ENCODE measurements at places on chromosomes 11 and 22.

DNA sequence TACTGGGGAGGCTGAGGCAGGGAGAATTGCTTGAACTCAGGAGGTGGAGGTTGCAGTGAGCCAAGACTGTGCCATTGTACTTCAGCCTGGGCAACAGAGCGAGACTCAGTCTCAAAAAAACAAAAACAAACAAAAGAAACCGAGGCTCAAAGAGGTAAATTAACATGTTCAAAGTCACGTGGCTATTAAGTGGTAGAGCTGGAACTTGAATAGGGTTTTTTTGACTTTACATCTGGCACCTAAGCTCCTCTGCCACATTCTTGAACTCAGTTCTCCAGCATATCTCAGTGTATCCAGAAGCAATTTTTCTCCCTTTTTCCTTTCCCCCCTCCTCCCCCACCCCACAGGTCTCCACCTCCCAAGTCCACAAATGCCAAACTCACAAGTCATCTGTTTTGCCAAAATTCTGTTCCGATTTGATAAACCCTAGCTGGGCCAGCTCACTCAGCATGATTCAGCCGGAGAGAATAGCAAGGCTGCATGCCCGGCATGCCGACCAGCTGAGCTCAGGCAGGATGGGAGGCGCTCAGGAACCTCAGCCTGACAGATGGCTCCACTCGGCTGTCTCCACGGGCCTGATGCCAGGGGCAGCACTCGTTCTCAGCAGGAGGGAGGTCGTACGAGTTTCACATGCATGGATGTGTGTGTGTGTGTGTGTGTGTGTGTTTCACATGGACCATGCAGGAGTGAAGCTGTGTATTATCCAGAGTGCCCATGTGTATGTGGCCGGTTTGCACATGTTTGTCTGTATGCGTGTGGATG lies 63.2 kb upstream of the RRAS2 start:
- peak; percentile 99 for DNase-seq

DNA sequence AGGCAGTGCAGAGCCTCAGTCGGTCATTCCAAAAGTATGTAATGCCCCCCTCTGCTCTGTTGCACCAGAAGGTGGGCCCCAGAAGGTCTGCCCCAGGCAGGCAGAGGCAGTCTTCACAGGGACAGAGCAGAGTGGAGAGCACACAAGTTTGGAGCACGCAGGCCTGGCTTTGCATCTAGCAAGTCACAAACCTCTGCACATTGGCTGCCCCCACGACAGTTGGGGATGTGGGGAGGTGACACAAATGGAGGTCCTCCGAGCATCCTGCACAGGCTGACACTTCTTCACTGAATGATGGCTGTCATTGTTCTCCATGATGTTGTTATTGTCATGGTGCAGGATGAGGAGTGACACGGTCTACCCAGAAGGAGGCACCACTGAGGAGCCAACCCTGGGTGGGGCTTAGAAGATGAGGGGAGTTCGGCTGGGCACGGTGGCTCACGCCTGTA lies 11.9 kb downstream of the TOM1 start:
- no peak for DNase-seq

DNA sequence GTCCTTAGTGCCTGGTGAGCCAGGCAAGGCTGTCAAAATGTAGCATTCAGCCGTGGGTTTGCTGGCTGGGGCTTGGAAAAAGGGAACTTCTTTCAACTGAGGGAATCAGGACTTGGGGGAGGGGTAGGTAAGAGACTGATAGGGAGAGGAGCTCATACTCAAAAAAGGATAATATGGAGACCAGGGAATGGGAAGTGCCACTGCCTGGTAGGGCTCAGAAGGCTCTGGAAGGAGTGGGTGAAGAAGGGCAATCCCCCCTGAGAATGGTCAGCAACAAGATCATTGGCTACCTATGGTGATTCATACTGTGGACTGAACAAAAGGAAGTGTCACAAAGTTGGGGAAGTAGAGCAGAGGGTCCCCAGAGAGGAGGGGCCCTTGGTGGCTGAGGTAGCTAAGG lies 1.9 kb downstream of the CNGA4 start:
- no peak for DNase-seq

DNA sequence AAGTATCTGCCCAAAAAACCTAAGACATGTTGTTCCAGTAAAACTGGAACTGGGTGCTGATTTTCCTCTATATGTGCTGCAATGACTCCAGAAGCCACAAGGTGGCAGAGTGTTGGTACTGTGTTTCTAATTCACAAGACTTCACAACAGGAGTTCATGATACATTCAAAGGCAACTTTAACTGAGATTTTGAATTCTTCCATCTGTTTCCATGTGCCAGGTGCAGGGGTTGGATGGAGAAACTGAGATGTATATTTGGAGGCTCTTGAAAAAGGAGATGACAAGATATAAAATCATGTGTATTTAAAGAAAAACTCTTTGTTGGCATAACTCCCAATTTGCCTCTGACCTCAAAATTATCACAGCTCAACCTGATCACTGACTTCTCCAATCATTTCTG lies 1098.6 kb upstream of the CCDC90B start:
- DNase-seq: peak; percentile 1

- no peak for DNase-seq
These were observed 80.8 kb downstream of the HORMAD2 start for GRCh38 chr22:30161051-30161469.

- no peak for DNase-seq
These were observed 68.5 kb downstream of the ARFGAP2 start for GRCh38 chr11:47108214-47108613.

DNA sequence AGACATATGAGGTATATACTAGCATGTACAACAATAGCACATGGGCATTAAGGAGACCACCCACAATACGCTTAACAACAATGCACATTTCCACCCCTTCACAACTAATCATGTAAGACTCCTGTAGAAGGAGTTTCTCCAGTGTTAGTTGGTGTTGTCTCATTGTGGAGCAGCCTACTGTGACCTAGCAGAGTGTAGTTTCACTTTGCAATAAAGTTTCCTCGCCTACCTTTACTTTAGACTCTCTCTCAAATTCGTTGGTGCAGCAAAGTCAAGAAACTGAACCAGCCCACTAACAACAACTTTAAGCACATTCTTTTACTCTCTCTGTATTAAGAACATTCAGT lies 863.6 kb downstream of the FAM181B start:
- DNase-seq: no peak

DNA sequence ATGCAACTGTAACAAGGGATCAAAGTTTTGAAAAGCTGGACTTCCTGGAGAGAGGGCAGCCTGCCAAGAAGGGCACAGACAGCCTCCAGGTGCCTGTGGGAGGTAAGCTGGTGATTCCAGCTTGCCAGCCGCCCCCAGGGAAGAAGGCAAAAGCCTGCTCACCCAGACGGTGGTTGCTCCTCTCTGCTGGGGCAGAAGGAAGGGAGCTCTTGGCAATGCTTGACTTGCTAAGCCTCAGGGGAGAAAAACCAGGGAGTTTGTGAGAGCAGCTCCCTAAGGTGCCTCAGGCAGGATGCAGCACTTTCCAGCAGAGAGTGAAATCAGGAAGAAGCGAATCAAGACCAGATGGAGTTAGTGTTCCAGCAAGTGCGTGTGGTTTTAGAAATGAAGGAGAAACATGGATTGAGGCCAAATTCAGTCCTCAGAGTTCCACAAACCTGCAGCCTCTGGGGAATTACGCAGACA lies 553.6 kb downstream of the BUD13 start:
- no peak for DNase-seq

GRCh38 chr11:60960405-60960804 lies 8.4 kb upstream of the SLC15A3 start:
- DNase-seq: no peak

- DNase-seq: no peak
These were observed 17.8 kb downstream of the ZFP91 start for GRCh38 chr11:58596621-58597020.

GRCh38 chr11:13260963-13261588 lies 16.5 kb upstream of the BMAL1 start:
- DNase-seq: no peak

GRCh38 chr11:19281041-19281440 lies 40.3 kb upstream of the E2F8 start:
- DNase-seq: no peak

- DNase-seq: no peak
These were observed 3.8 kb downstream of the ACY3 start for GRCh38 chr11:67646535-67647336.

Data from HS-27A (cell line).